ENCODE measurements at places on chromosomes 11 and 22. TPM values are rescaled to one million over a fixed set of nuclear protein-coding genes. Genes with fewer than 3 reads are reported as not detected.

SLC16A8 gene
- total RNA-seq: 0.19 TPM

OR8D1 gene
- total RNA-seq: not detected

LMO2 gene
- 1.5 TPM for total RNA-seq

CASP5 gene
- total RNA-seq: not detected

GRCh38 chr22:27097933-27098332, 440.5 kb downstream of the MIAT start:
- H3K36me3 ChIP-seq: no peaks in the 10 kb centered on the region
- no peaks in the 10 kb centered on the region for H3K4me1 ChIP-seq
- DNase-seq: no peak
- H3K4me3 ChIP-seq: no peak overlapping the region
- H3K27ac ChIP-seq: no peak overlapping the region

DNA sequence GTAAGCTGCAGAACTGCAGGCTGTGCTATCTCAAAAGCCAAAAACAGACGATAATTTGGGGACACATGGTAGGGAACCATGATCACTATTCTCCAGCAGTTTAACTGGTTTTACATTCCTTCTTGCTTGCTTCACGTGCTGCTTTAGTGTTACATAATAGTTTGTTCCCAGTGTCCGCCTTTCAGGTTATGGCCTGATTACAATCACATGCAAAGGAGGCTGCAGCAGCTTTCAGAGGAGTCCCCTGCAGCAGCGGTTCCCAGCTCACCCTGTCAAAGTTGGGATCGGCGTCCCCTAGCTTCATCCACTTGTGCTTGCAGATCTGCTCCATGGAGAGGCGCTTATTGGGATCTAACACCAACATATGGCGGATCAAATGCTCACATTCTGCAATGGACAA, 39.2 kb upstream of the APOA1 start:
- H3K4me3 ChIP-seq: no peak overlapping the region
- no peaks in the 10 kb centered on the region for H3K27me3 ChIP-seq
- H3K4me1 ChIP-seq: no peaks in the 10 kb centered on the region
- DNase-seq: no peak

DNA sequence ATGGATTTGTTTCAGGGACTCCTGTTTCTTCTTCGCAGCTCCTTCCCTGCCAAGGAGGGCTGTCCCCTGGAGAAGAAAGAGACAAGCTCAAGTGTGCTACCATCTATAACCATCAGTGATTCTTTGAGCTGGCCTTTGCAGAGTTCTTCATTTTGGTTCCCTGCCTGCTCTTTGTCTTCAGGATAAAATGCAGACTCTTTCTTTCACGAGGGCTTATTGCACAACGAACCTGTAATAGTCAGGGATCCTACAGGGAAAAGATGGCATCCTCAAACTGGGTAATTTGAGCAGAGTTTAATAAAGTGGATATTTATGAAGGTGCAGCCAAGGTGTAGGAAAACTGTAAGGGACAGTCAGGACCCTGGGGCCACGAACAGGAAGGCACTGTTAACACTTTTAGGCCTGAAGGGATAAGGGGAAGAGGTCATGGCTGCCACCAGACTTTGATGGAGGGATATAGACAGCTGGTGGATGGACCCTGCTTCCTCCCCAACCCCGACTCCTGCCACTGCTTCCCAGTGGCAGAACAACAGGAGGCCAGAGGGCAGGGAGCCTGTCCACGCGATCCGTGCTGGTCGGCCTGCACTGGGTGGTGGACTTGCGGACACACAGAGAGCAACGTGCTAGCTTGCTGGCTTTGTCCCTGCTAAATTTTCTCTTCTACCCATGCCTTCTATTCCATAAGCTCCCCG, 767.0 kb downstream of the NTM start:
- no peak for DNase-seq
- no peaks in the 10 kb centered on the region for H3K4me1 ChIP-seq
- H3K36me3 ChIP-seq: no peaks in the 10 kb centered on the region
- no peak overlapping the region for H3K27ac ChIP-seq

- no peak for DNase-seq
- peaks cover 13% of the 10 kb centered on the region for H3K36me3 ChIP-seq
- H3K27me3 ChIP-seq: no peaks in the 10 kb centered on the region
- H3K4me3 ChIP-seq: no peak overlapping the region
Measured at GRCh38 chr11:75263944-75264349, 23.4 kb downstream of the TPBGL start.
